ENCODE measurements at places on chromosomes 4 and X.

DNA sequence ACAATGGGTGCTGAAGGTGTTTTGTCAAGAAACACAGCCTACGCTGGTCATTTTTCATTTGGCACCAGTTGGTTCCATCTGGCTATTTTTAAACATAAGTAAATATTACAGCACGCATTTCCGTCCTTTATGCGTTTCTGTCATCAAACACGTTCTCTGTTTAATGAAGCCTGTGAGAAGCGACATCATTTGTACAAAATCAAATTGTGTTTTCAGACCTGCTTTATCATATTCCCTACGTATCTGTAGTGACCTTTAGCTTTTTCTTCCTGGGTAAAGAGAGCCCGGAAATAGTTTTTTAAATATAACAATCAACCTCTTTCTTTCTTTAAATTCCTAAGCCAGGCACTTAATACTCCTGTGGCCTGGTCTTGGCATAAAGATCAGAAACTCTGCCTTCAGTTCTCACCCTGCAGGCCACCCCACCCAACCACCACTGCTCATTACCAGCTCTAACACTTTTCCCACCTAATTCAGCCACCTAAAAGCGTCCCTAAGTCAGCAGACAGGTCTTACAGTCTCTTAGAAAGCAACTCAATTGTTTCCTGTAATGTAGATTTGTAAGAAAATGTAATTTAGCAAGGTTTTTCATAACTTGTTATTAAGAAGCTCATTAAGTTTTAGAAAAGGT is 30.4 kb downstream of the ACSL1 start:
- DNase-seq: no peak

GRCh38 chr4:116866106-116866505 is 219.3 kb downstream of the TRAM1L1 start:
- DNase-seq: no peak

- no peak for DNase-seq
These were observed 245.2 kb upstream of the FSTL5 start for GRCh38 chr4:162409048-162409447.

- no peak for DNase-seq
These were observed 12.4 kb downstream of the UBE2K start for GRCh38 chr4:39710098-39710896.

- DNase-seq: no peak
These were observed 56.3 kb downstream of the SHISA3 start for GRCh38 chr4:42453612-42454011.

- peak; percentile 6 for DNase-seq
These were observed 680.4 kb downstream of the DMD start for GRCh38 chrX:32530802-32531403.

- no peak for DNase-seq
These were observed 897.5 kb downstream of the PCDH7 start for GRCh38 chr4:31617667-31618066.

- no peak for DNase-seq
These were observed 87.8 kb upstream of the FAM241A start for GRCh38 chr4:112057470-112057869.

GRCh38 chr4:158938220-158939044 is 164.4 kb upstream of the RAPGEF2 start:
- DNase-seq: no peak

DNA sequence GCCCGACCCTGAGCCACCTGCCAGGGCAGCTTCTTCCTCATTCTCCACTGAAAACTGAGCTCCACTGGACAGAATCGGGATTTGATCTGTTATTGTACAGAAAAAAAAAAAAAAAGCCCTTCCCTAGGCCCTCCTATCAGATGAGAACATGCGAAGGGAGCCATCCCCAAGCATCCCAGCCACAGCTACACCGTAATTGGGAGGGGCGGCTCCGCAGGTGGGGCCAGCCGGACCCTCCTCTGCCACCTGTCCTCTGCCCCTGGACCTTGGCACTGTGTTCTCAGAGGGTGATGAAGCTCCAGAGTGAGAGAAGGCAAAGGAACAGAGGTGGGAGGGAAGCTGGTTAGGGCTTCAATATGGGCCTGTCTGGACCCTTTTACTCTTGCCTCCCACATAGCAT is 240.0 kb upstream of the PSAPL1 start:
- no peak for DNase-seq

GRCh38 chr4:142917678-142918077 is 71.6 kb upstream of the INPP4B start:
- no peak for DNase-seq

GRCh38 chrX:14694611-14695010 is 165.3 kb downstream of the GLRA2 start:
- DNase-seq: no peak

DNA sequence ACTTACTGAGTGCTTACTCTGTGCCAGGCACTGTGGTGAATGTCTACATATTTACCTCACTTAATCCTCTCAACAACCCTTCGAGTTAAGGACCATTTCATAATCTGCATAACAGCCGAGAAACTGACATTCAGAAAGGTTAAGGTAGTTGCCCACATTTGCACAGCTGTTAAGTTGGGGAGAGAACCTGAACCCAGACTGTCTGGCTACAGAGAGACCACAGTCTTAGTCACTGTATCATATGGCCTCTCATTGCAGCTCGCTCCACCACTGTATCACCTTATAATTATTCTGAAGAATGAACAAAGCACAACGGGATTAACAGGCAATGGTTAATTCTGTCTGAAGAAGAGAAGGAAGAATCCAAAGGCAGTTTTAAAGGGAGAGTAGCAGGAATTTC is 98.5 kb downstream of the ADGRA3 start:
- DNase-seq: no peak

GRCh38 chr4:164683040-164683439 is 70.9 kb upstream of the SMIM31 start:
- no peak for DNase-seq

DNA sequence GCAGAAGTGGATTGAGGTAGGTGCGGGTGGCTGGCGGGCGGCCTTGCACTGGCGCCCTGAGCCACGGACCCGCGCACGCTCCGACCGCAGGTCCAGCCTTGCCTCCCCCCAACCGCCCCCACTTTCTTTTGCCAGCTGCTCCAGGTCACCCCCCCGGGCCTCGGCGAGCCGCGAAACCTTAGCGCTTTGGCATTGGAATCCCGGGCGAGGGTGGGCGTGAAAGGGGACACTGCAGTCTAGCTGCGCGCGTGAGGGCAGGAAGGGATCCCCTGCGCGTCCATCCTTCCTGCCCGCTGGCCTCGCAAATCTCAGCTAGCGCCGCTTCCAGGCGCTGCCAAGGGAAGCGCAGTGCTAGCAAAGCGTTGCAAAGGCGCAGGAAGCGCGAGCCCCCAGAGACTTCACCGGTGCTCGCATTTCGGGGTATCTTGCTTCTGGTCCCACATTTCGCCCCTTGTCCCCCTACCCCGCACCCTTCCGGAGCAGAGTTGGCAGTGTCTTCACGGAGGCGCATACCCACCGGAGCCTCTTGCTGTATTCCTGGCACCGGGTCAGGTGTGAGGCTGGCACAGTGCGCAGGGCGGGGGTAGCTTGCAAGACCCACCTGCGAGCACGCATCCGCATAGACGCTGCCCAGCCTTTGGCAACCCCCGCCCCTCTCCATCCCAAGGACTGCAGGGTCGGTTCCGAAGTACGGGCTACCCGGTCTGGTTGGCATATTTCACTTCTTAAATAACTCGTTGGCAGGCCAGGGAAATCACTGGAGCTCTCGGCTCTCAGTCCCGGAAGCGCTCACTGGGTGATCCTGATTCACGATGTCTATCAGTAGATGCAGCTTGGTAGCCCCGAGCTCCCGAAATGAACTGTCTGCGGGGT is 104.4 kb downstream of the UCHL1 start:
- DNase-seq: no peak

DNA sequence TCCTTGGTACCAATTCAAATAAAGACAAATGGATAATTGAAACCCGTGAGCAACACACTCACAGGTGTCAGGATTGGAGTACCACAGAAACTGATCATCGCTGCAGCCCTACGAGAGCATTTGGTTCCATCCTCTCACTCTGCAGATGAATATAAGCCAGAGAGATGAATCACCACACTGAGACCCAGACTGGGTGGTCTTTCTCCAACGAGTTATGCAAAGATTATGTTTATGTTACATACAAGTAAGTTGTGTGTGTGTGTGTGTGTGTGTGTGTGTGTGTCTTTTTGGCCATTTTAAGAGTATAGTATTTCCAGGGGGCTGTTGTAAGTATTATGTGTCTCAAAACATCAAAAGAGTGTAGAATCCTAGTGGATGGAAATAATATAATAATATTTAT is 329.5 kb upstream of the ZFP42 start:
- DNase-seq: no peak

- no peak for DNase-seq
These were observed 324.1 kb upstream of the GALNT7 start for GRCh38 chr4:172844556-172844955.

DNA sequence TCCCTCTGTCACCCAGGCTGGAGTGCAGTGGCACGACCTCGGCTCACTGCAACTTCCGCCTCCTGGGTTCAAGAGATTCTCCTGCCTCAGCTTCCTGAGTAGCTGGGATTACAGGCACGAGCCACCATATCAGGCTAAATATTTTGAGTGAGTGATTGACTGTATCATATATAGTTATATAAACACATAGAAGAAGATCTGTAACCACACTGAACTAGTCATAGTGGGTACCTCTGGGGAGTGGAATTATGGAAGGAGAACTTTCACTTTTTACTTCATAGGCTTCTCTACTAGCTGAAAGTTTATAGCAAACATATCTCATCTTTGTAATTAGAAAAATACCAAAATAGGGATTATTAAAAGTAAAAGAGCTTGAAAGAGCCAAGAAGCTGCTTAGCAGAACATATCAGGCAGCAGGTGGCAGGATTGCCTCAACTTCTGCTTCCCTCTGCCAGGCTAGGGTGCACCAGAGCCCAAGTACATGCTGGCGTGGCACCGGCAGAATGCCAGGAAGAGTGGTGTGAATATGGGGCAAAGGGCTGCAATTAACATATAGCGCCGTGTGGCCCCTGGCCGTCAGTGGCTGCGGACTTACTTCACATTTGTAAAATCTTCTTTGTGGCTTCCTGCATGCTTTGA is 39.5 kb upstream of the CD40LG start:
- peak; percentile 55 for DNase-seq

DNA sequence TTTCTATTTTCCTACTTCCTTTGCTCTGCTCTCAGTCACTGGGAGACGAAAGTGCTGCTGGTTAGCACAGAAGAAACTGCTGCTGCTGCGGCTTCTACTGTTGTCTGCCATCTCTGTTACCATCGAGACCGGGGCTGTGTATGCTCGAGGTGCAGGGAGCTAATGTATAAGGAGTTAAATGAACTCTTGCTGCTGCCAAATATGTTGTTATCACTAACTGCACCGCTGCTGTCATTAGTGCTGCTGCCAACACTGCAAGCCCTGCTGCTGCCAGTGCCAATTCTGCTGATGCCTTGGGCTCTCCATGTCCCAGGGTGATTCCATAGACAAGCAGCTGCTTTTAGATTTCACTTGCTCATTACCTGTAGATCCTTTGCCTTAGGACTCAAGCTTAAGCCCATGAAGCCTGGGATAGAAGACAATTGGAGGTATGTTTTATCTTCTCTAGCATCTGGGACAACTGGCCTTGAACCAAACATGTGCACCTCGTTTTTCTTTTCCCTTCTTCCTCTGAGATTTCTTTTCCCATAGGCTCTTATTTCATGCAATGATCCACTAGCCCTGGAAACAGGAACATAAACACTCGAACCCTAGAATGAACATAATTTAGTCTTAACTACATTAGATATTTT is 107.8 kb downstream of the CCSER1 start:
- DNase-seq: no peak

DNA sequence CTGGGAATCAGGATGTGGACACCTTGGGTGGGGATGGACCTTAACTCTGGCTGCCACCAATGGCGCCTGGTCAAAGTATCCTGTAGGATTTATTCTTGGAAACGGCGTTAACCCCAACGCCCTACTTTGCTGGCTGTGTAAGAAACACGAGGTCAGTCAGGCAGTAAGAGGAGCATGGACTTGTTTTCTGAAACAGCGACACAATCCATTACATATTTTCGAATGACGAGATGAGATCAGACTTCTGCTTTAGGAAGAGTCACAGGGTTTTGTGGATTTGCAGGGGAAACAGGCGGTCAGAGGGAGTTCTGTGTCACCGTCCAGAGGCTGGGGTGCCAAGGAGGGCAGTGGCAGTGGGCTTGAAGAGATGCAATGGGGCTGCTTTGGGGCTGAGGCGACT is 92.2 kb downstream of the TBL1X start:
- no peak for DNase-seq

DNA sequence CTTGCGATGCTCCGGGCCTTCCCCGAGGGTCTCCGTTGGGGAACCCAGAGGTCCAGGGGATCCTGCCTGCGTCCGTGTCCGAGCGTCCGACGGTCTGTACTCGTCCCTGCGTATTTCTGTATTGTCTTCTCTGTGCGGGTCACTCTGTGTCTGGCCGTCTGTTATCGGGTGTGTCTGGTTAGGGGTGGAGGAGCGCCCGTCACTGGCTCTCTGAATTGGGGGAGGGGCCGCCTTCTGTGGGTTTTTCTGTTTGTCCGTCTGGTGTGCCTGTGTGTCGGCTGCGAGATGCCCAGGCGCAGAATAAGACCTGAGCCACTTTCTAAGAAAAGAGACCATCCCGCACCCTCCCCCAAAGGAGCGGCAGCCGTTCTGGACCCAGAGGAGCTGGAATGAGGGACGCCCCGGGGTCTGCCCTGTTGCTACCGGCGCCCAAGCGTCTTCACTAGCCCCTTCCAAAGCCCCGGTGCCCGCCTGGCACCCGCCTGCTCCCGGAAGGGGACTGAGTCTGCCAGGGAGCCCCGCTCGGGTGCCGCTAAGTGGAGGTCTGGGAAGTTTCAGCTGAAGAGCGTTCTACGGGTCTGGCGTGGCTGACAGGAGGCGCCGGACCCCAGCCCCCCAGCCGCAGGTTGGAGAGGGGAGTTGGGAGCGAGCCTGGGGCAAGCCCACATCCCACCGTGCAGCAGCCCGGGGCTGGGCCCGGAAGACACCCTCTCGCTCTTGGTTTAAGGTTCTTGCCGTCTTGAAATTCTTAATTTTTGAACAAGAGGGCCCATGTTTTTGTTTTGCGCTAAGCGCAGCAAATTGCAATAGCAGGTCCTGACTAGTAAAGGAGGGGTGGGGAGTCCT is 1.0 kb upstream of the OTOP1 start:
- DNase-seq: no peak

DNA sequence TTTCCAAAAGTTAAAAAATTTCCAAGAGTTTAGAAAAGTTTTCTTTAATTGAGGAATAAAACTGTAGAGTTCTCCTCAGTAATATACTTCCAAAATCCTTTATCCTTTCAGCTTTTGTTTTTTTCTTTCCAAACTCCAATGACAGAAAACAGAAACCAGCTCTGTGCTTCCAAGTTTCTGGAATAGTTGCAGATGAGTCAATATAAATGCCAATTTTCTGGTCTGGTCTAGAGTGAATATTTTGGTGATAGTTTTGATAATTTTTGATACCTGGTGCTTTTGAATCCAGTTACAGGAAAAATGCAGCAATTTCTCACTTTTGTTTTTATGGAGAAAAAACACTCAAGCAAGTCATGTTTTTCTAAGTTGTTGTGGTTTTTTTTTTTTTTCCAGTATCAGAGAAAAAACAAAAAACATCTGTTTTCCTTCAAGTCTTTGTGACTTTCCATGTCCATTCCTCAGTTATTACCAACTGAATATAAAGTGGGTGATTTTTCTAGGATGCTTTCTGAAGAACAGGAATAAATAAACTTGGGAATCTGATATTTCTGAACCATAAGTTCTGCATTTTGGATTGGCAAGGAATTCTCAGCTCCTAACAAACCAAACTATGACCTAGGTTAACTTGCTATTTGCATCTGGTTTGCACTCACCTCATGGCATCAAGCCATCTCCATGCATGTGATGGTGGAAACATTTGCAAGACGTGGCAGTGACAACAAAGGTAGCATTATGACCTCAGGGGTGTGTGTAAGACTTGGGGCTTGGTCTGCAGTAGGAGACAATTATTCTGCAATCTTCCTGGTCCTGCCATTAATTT is 139.1 kb downstream of the VEGFC start:
- no peak for DNase-seq

- no peak for DNase-seq
These were observed 47.5 kb downstream of the MAGEA1 start for GRCh38 chrX:153226344-153227185.

Measured in DND-41 (cell line).